ENCODE measurements at places on chromosomes 3 and 15.

DNA sequence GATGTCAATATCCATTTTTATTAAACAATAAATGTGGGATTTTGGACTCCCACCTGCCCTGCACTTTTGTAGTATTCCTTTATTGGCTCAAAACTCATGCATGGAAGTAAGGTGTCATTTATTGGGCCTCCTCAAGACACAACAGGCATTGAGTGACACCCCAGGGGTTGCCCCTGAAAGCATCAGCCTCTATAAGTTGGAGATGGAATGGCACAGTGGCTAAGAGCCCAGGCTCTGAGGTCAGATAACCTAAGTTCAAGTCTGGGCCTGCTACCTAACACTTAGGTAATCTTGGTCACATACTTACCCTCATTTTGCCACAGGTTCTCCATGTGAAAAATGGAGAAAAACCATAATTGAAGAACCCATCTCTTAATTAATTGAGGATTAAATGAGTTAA, 4.6 kb downstream of the CAPN3 start:
- DNase-seq: no peak

GRCh38 chr3:114624571-114625181, 330.8 kb downstream of the TIGIT start:
- DNase-seq: no peak

DNA sequence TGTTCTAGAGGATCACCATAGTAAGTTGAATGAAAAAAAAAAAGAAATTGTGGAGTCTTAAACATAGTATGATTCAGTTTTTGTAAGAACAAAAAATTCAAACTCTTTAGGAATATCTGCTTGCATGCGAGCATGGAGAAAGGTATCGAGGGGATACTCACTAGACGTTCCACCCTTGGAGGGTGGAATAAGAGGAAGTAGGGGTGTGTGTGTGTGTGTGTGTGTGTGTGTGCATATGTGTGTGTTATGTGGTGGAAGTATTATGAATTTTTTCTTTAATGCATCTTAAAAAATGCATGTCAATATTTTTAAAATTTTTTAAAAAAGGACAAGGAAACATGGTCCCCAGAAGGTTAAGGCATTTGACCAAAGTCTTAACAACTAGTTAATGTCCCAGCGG, 26.5 kb upstream of the SIAH2 start:
- DNase-seq: no peak

DNA sequence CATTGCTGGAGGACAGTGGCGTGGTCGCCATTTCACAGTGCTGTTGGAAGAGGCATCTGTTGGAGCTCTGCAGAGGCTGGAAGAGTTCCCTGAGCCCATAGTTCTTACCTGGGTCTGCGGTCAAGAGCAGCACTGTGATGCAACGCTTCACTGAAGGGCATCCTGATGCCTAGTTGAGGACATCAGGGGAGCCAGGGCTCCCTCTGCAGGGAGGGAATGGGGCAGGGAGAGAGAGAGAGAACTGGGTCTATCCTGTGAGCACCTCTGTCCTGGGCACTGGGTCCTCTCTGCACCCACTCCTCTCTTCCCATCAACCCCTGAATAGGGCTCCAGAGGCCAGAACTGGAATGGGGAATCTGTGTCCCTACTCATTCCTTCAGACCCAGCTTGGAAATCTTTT, 23.9 kb upstream of the MOBP start:
- no peak for DNase-seq

- no peak for DNase-seq
These were observed 243.8 kb downstream of the ZNF621 start for GRCh38 chr3:40768536-40768935.

- peak; percentile 17 for DNase-seq
These were observed at the start of gene MAP6D1 for GRCh38 chr3:183825456-183826161. Gene MAP6D1, minus strand, starts transcription at chr3:183825577. Its CDS starts 30 bp downstream, at chr3:183825547.

GRCh38 chr15:95799286-95800200, 531.0 kb upstream of the NR2F2 start:
- no peak for DNase-seq
